ENCODE measurements at places on chromosomes 1 and 21.
A peak's percentile ranks its signal among the peaks of the same experiment; 100 is the strongest.

GRCh38 chr21:38478782-38479181, 19.5 kb downstream of the ERG start:
- no peak for DNase-seq

DNA sequence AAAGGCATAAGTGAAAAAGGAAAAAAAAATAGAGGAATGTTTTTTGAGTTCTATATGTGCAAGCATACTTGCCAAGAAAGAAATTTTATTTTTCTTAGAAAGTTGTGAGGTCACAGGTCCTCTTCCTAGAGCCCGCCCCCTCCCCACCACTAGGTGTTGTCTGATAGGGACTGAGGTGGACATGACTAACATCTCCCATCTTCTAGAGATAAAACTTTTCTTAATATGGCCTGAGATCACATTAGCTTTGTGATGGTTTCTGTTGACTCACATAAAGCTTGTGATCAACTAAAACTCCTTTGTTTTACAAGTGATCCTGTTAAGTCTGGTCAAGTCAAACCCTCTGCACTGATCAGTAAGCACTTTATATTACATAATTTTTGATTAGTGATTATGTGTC, 33.4 kb upstream of the CITED4 start:
- no peak for DNase-seq

- no peak for DNase-seq
Observed at GRCh38 chr1:86169625-86170024, 13.1 kb upstream of the COL24A1 start.

DNA sequence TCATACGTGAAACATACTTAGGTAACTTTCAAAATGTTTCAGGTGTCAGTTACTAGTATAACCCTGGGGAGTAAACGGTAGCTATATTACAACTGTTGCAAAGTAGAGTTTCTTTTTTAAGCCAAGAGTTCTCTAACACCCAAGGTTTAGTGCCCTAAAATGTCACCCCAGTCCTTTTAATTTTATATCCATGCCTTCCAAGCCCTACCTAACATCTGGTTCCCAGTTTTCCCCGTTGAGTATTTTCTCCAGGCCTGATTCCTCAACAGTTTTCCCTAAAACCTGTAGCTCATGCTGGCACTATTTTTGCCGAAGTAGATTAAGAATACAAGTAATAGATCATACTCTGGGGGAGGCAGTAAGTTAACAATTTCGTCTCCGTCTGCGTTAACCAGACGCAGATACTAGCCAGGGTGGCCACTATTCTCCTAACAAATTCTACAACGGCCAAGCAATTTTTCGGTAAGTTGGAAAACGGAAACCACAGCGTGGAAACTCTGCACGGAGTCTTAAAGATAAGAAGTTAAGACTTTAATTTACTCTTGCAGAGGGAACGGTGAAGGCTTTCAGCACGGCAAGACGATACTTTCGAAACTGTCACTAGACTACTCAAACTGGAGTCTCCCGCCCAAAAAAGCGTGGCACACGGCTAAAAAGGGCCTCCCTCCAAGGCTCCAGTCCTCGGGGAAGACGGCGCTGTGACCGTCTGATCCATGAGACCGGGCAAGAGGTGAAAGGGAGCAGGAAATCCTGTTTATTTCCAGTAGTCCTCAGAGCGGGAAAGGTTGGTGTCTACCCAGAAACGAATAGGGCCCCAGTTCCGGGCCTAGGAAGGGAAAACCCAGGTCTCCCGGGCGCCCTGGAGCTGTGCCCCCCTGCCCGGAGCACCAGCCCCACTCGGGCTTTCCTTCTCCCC, 945 bp downstream of the SRSF4 start:
- DNase-seq = no peak

GRCh38 chr1:189311915-189312314, 1165.7 kb downstream of the BRINP3 start:
- DNase-seq = no peak

DNA sequence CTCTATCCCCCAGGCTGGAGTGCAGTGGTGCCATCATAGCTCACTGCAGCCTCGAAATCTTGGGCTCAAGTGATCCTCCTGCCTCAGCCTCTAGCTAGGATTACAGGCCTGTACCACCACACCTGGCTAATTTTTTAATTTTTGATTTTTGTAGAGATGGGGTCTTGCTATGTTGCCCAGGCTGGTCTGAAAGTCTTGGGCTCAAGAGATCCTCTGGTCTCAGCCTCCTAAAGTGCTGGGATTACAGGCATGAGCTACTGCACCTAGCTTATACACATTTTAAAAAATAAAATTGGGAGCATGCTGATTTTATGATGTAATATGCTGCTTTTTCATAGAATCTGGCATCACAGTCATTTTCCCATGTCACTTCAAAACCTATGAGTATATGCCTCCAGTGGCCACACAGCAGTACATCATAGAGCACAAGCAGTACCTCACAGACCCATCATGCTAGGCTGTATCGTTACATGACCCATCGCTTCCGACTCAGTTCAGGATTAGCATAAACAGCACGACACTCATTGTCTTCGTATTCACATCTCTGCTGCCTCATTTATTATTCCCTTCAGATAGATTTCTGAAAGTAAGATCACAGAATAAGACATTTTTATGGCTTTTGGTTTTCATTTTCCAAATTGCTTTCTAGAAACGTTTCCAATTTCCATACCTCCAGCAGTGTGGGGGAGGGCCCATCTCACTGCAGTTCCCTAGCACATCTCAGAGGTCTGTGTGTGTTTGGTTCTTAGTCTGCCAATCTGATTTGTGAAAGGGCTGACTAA, 35.9 kb upstream of the CCSAP start:
- DNase-seq = no peak

GRCh38 chr1:230750576-230750975, 3.4 kb downstream of the CAPN9 start:
- no peak for DNase-seq

DNA sequence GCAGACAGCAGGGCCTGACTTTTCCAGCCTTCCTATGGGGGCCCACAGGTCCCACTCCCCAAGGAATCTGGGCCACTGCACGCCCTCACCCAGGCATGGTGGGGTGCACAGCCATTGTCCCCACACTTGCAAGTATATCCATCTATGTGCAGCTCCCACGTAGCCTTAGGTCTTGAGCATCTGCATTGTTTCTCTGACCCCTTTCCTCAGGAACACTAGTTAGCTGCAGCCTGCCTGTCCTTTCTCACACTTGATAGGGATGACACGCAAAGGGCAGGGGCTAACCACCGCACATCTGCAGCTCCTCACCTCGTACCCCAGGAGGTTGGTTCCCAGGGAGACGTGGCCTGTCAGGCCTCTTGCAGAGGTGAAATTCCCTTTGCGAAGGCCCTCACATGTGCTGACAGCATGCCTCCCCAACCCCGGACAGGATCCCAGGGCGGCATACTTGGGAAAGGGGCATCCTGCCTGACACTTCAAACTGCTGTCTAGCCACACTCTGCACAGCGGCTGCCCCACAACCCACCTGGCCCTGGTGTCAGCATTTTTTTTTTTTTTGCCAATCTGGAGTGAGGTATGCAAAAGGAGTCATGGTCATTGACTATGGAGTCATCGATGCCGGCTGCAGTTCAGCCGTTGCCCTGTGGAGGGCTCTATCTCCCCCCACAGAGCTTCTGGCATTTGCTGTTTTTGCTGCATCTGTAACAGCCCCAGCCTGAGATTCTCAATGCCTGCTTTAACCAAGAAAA, 5.0 kb downstream of the JMJD4 start:
- peak; percentile 43 for DNase-seq

DNA sequence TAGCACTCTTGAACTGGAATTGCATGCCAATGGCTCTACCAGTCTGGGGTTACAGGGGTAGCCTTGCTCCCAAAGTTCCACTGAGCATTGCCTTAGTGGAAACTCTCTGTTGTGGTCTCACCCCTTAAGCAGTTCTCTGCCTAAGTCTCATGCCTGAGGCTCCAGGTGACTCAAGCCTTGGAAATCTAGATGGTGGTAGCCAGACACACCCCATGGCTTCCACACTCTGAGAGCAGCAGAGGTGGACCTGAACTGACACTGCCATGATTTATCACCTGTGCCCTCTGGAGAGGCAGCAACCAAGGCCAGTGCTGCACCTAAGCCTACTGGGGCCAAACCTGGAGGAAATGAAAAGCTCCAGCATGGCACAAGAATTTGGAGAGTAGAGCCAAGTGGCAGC, 285.7 kb upstream of the PKN2 start:
- DNase-seq = no peak

GRCh38 chr21:38989745-38990423, 184.2 kb downstream of the ETS2 start:
- peak; percentile 43 for DNase-seq

DNA sequence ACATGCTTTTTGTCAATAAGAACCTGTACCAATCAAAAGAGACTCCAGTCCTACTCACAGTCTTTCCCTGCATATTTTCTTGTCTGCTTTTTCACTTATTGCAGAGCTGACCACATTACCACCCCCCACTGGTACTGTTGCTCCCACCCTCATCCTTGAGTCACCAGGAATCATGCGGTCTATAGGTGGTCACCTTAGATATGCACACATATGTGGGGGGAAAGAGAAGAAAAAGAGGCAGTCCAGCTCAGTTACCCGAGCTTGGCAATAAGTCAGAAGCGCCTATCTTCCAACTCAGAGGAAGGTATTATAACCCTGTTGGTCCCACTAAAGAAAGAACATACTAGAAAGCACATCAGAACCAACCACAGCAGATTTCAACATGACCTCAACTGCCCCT, 119.2 kb downstream of the SMYD2 start:
- DNase-seq = no peak

GRCh38 chr1:17948594-17948993, 159.0 kb upstream of the IGSF21 start:
- DNase-seq = no peak

DNA sequence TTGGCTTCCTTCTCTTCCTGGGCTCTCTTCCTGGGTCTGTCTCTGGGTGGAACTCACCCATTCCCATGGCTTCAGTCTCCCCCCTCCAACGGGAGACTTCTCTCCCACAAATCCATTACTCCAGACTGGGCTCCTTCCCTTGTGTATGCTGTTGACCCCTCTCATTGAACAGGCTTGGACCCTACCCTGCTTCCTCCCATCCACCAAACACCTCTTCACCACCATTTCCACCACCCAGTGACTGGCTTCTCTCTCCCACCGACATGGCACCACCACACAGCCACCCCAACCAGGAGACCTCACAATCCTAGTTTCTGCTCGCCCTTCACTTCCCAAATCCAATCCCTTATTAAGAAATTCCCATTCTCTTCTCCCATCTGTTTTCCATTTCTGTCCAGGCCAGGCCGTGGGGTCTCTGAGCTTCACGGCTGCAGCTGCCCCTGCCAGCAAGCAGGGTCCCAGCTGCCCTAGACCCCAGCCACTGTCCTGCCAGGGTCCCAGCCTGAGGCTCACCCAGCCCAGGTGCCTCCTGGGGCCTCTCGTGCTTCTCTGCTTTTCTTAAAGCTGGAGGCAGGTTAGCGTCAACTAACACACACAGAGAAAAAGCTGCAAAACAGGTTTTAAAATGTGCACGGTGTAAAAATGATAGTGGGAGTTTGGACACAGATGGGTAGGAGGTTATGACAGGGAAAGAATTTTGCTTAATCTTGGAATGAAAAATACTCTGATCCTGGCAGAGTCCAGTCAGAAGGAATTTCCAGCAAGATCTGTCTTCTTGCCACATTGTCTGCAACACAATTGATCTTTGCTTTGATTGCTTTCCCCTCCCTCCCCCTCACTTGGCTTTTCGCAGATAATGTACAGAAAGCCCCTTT, 383.8 kb upstream of the VAMP3 start:
- DNase-seq = no peak

DNA sequence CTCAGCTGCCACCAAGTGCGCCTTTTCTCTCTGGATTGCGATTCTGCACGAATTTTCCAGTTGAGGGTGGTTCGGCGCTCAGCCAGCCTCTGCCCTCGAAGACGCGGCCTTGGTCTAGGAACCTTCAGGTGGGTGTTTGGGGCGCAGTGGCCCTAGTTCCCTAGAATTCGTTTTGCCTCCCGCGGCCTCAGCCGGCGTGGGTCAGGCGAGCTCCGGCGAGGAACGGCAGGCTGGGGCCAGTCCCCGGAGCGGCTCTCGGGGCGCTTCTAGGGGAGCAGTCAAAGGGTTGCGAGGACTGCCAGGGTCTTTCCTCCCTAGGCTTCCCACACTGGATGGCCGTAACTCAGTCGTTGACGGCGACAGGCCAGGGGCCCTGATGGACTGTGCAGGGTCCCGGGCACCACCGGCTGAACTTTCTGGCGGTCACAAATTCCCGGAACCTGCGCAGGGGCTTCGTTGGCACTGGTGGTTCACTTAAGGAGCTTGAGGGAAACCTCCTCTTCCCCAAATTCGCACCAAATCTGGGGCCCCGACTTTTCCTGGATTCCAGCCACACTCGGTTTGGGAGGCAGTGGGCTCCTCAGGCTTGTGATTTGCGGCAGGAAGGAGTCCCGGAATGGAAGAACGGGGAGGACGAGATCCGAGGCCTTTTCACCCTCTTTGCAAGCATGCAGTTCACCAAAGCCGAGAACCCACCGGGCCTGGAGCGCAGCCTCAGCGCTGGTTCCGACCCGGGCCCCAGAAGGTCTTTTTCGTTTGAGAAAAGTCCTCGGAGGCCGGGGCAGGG, 1.2 kb downstream of the DMBX1 start:
- DNase-seq = no peak

- DNase-seq = no peak
Observed at GRCh38 chr1:244060686-244061085, 9.6 kb downstream of the ZBTB18 start.

DNA sequence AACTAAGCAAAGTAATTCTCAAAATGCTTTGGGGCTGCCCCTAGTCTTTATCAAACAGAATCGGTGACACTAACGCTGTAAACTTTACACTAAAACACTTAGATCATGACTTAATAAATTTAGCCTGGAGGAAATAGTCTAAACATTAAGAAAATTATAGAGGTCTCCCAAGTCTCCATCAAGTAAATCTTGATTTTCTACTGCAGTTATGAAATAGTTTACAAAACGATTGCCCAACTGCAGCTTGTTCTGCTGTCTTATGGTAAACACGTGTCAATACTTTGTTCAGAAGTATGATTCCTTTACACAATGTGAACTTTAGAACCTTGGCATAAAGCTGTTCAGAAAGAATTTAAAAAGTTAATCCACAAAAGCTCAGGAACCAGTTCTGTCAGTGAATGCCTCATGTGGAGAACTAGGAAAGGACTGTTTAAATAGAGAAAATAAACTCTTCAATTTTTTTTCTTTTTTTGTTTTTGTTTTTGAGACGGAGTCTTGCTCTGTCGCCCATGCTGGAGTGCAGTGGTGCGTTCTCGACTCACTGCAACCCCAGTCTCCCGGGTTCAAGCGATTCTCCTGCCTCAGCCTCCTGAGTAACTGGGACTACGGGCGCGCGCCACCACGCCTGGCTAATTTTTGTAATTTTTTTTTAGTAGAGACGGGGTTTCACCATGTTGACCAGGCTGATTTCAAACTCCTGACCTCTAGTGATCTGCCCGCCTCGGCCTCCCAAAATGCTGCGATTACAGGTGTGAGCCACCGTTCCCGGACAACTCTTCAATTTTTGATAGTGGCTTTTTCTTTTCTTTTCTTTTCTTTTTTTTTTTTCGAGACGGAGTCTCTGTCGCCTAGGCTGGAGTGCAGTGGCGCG, 1.6 kb downstream of the DDI2 start:
- DNase-seq = peak; percentile 81

- DNase-seq = no peak
Observed at GRCh38 chr1:65177457-65177856, 29.5 kb downstream of the AK4 start.

Measured in fibroblast of the conjunctiva (primary cell).